ENCODE measurements at places on chromosomes 1 and 21. TPM values are rescaled to one million over a fixed set of nuclear protein-coding genes. Genes with fewer than 3 reads are reported as not detected.

Gene LCE1A
- total RNA-seq: not detected

DNA sequence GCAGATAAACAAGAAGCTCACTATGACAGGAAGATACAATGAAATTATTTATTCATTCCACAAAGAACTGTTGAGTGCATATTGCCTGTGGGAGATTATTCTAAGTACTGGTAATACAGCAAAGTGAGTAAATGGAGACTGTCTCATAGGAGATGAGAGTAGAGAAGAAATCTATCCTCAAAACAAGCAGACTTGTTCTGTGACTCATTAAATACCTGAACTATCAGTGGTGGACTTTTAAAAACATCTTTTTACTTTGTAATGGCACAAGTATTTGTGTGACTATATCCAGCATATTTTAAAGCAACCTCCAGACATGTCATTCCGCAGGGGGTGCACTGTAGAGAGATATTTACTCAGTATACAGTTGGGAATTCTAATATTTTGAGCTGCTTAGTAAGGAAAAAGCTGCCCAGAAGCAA lies 259.2 kb downstream of the FMN2 start:
- H3K36me3 ChIP-seq: no peaks in the 10 kb centered on the region
- no peak for DNase-seq
- no peaks in the 10 kb centered on the region for H3K4me1 ChIP-seq
- H3K4me3 ChIP-seq: no peak overlapping the region
- H3K27me3 ChIP-seq: no peaks in the 10 kb centered on the region

- no peak overlapping the region for H3K27ac ChIP-seq
- H3K36me3 ChIP-seq: no peaks in the 10 kb centered on the region
- H3K27me3 ChIP-seq: peaks cover 4% of the 10 kb centered on the region
- peak; percentile 55 for DNase-seq
- peak overlapping the region; percentile 73 for H3K4me3 ChIP-seq
Observed at GRCh38 chr1:84998642-84999280, 1.8 kb upstream of the MCOLN2 start.

- no peak overlapping the region for H3K27ac ChIP-seq
- H3K4me3 ChIP-seq: no peak overlapping the region
- H3K4me1 ChIP-seq: peaks cover 29% of the 10 kb centered on the region
- H3K27me3 ChIP-seq: no peaks in the 10 kb centered on the region
- DNase-seq: no peak
Observed at GRCh38 chr1:44714532-44714931, 16.4 kb downstream of the RNU5D-1 start.

All from CD8-positive, alpha-beta memory T cell (primary cell).